ENCODE measurements at places on chromosomes 7 and 10.

- DNase-seq = no peak
Measured at GRCh38 chr10:92790440-92790839, 57.9 kb upstream of the EXOC6 start.

GRCh38 chr7:70458745-70459144 is 673.2 kb upstream of the GALNT17 start:
- no peak for DNase-seq

DNA sequence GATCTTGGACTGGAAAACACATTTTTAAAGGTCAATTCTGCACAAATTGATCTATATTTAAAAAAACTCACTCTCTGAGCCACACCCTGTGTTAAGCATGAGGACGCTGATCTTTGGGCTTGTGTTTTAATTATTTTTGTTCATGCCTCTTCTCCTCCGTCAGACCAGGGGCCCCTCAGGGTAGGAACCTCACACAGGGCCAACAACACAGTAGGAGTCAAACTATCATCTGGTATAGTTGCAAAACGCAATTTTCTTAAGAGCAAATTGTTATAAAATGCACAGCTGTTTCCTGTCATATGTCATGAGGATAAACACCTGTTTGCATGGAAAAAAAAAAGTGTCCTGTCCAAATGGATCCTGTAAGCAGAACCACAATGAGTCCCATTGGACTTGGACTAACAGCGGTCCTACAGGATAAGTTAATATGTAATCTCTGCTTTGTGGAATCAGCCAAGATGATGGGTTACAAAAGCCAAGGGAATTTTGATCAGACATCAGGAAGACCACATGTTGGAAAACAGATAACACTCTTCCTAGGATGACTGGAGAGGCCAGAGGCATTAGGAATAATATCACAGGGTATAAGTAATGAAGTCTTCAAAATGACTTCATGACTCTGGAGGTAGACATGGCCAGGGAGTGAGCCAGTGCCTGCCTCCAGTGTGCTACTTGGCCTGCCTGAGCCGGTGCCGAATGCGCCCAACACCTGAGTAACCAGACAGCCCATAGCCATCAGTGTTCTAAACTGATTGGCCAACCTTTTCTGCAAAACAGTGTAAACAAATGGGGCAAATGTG is 184.9 kb upstream of the ADCY1 start:
- DNase-seq = no peak

DNA sequence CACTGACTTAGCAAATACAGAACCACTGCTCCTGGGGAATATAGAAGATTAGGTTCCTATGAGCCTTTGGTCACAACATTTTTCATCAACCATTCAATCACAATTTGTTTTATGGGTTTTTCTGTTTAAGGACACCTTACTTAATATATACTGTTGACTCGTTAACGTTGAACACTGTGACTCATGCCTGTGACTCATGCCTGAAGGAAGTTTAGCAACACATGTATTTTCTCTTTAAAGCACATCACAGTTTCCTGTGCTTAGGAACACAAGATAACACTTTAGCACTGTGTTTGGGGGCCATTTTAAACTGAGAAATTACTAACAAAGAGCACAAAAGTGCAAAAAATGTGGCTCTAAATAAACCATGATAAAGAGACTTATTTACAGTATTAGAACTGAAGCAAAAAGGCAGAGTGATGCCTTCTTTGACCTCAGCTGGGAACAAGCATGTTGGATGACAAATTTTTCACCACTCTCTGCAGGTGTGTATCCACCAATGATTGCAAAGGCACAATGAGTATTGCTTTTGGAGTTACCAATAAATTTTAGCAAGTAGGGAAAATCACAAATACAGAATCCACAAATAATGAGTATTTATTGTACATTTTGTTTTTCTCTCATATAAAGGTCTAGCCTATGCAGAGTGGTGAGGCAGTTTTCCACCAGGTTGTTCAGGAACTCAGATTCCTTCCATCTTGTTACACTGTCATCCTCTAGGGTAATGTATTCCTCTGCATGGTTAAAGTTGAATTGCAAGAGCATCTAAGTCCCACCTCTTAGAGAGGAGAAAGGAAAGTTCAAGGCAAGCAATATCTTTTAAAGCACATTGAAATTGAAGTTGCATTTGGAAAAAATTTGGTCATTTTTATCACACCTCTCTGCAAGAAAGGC is 7.3 kb downstream of the FGFBP3 start:
- DNase-seq = peak; percentile 19

DNA sequence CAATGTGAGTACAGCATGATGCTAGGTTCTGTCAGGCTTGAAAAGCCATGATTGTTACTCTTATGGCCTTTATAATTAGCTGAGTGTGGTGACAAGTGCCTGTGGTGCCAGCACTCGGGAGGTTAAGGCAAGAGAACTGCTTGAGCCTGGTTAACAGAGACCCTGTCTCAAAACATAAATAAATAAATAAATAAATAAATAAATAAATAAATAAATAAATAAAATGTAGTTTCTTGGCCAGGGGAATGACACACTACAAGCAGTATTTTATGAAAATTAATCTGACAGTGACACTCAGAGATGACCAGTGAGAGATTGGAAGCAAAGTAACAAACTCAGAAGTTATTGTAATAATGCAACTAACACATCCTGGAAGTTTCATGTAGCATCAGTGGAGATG is 2.3 kb upstream of the MORN4 start:
- no peak for DNase-seq

DNA sequence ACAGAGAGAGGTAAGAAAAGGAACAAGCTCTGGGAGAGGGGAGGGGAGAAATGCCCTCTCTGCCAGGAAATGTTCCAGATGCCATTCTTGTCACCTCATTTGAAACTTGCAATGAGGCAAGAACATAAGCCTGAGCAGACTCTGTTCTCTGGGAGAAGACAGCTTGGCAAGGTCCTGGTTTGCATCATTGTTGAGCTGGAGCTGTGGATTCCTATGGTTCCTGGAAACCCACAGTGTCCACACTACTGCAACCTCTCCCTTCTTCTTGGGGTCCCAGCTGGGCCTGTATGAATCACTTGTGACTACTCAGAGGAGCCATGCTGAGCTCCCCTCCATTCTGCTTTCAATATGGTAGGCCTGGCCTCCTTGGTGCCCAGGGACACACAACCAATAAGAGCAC is 60.8 kb upstream of the HECTD2 start:
- no peak for DNase-seq

DNA sequence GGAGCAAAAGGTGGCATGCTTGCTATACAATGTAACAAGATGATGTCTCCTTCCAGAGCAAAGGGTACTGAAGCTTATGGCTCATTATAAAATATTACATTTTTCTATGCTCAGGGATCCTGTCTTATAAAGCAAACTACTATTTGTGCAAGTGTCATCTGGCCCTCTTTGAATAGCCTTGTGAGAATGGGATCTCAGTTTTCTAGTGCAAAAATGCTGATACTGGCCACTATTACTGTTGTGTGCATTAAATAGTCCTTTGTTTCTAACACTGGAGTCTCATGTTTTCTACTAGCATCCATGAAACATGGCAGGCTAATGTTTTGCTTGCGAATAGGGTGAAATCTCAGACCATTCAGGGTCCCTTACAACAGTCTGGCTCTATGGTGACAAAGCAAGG is 823.0 kb downstream of the REEP3 start:
- DNase-seq = no peak

DNA sequence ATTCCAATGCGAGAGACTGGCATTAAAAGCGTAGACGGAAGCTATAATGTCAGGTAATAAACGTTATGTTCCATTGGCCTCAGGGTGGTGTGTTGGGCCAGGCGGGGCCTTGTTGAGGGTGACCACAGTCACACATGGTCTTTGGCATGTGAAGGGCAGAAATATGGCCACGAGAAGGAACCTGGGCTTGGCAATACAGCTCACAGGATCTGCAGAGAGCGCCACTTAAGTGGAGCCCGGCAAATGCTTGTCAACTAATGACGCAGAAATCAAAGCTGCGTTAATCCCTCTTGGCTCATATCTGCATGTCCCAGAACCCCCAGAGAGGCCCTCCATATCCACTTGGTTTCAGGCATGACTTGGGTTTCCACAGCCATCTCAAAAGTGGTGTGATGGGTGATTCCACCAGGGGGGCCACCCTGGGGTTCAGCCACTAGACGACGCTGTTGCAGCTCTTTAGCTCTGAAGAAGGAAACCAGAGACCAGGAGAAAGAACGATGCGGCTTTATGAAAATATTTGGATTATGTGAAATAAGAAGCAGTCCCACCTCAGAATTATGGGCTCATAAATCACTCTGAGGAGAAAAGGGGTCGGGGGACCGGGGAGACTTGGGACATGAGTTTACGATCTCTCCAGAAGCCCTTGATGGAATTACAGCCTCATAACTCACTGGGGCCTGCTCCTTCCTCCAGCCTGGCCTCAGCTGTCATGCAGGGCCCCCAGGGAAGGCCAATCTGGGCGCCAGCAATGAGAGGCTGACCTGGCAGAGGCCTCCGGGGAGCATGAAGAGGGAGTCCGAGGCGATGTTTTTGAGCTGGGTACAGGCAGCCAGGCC is 462.5 kb downstream of the PLXNA4 start:
- no peak for DNase-seq

- no peak for DNase-seq
Measured at GRCh38 chr10:112755446-112756234, 194.4 kb upstream of the TCF7L2 start.
